Muscle of arm (tissue), 14 donors: ENCODE measurements at places on chromosomes 12 and 14.

DNA sequence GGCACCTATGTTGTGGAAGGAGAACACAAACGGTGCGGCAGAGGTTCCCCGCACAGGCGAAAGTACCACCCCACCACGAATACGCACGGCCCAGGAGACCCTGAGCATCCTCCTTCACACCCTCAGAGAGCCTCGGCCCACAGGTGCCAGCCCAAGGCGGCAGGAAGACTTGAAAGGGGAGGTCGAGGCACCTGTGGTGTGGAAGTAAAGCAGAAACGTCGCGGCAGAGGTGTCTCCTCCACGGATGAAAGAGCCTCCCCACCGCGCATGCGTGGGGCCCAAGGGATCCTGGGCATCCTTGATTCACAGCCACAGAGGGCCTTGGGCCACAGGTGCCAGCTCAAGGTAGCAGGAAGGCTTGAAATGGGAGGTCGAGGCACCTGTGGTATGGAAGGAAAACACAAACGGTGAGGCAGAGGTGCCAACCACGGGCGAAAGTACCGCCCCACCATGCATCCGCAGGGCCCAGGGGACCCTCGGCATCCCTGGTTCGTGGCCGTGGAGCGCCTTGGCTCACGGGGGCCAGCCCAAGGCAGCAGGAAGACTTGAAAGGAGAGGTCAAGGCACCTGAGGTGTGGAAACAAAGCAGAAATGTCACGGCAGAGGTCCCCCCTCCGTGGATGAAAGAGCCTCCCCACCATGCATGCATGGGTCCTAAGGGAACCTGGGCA lies 380.1 kb downstream of the ALG10 start:
- no peak for DNase-seq

DNA sequence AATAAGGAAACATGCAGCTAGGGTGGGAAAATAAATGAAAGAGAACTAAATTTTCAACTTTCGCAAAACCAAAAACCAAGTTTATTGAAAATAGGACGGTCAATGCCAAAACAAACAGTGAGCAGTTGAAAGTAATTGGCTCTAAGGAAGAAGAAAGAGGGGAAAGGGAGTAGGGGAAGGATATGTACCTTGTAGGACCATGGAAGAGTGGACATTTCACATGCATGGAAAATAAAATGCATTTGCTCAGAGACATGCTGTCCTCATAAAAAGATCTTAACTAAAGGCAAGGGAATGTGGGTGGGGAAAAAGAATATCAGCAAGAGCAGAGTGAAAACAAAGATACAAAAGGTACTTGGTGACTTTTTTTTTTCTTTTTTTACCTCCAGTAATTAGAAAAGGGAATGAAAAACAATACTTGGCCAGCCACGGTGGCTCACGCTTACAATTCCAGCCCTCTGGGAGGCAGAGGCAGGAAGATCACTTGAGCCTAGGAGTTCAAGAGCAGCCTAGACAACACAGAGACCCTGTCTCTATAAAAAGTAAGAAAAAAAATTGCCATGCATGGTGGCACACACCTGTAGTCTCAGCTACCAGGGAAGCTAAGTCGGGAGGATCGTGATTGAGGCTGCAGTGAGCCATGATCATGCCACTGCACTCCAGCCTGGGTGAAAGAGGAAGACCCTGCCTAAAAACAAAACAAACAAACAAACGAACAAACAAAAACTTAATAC lies 6.6 kb downstream of the TXNDC16 start:
- no peak for DNase-seq

GRCh38 chr14:77189479-77189878 lies 7.9 kb downstream of the TMEM63C start:
- DNase-seq, result no peak

DNA sequence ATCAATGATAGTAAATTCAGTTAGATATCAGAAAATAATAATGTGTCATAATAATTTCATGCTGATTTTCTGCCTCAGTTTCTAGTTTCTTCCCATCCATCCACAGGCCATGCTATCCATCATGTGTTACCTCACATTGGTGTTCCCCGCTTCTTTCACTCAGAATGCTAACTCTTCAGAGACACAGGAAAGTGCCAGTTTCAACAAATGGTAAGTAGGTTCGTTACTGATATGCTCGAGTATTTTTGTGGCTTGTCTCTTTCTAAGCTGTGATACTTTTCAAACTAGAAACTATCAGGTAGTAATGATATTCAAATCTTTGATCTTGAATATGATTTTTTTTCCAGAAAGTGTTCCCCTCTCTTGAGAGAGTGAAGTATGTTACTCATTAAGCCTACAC lies 1.5 kb downstream of the KLRB1 start:
- DNase-seq, result no peak

DNA sequence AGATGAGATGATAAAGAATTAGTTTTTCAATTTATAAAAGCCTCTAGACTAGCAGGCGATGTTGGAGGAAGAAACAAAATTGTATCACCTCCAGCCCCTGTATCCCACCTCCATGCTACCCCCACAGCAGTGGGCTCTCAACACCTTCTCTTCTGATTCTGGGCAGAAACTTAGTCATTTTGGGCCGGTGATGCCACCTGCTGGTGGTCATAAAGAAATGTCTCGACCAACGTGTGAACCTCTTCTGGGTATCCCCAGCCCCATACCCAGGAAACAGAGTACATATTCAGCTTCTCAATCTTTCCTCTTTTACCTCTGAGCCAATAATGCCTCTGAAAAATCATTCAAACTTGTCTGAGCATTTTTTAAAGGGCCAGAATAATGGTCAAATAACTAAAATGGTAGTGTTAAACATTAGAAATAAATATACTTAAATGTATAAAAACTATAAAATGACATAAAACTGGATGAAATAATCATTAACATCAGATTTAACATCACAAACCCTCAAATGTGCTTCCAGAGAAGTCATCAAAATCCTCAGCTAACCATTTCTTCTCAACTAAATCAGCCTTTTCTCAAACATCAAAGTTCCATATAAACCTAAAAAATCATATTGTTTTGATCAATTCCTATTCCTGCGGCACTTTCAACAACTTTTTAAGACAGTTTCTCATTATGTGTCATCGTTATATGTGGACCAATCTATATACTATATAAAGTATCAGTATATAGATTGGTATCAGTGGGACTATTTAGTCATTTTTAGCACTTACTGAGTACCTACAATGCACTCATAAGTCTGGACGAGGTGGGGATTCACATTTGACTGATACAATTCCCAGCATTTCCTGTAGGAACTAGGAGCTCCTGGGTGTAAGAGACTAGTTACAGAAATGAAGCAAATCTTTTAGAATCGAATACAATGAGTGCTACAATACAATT lies 69.4 kb downstream of the ATXN2 start:
- DNase-seq, result peak; percentile 39

DNA sequence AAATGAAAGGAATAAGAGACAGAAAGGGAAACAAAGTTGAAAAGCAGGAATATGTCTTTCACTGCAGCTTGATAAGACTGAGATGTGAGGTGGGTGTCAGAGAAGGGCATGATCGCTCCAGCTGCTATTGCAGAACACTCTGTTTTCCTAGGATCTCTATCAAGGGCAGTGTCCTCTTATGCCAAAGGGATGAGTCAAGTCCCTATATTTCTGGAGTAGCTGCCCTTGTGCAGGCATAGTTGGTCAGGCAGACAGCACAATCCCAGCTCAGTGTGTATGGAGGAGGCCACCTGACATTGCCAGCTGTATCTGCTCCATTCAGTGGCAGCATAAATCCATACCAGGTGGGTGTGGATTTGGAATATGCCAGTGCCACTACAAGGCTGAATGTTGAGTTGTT lies 101.6 kb downstream of the DAD1 start:
- no peak for DNase-seq

DNA sequence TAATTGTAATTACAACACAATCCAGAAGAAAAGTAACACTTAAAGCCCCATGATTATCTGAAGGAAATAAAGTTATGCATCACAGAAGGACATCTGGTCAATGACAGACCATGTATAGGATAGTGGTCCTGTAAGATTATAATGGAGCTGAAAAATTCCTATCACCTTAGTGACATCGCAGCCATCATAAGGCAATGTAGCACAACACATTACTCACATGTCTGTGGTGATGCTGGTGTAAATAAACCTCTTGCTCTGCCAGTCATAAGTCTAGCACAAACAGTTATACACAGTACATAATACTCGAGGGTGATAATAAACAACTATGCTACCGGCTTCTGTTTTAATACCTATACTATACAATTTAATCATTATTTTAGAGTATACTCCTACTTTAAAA lies 11.2 kb downstream of the ATG2B start:
- no peak for DNase-seq

- no peak for DNase-seq
Observed at GRCh38 chr14:99467336-99468078, 13.2 kb downstream of the SETD3 start.

- DNase-seq, result no peak
Observed at GRCh38 chr12:111842556-111843396, 748 bp downstream of the MAPKAPK5 start.

- DNase-seq, result no peak
Observed at GRCh38 chr12:124553862-124554428, 13.5 kb downstream of the NCOR2 start.

DNA sequence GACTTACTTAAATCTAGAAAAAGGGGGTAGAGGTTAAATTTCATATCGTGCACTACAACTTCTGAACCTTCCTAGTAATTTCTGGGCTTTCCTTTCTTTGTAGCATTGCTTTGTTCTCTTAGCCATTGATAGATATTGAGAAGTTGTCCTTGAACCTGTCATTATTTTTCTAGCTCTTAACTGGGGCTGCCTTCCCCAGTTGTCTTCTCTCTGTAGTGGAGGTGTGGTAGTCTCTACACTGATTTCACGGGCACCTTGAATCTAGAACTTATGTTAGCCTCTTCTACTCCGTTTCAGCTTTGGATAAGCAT lies 504.0 kb downstream of the PCNX1 start:
- no peak for DNase-seq

GRCh38 chr14:102293781-102294180 lies 11.2 kb downstream of the MOK start:
- no peak for DNase-seq

DNA sequence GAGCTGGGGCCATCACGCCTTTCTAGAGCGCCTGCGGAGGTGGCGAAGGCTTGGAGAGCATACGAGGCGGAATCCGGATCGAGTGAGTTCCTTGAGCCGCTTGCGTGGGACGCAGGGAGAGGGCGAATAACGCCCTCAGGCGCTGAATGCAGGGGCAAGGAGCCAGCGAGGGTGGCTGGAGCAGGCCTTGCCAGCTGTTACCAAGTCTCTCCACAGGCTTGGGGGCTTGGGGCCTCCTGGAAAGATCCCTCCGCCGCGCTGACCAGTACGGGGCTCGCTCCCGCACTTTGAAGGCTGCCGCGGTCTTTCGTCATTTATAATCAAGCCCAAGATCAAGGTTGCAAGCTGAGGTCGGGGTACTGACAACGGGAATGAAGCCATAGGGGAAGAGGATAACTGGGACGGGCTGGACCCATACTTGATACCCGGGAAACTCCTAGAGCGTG lies 1.2 kb downstream of the FLRT2 start:
- DNase-seq, result peak; percentile 87

- no peak for DNase-seq
Observed at GRCh38 chr14:58118097-58118815, 33.8 kb downstream of the ARMH4 start.

DNA sequence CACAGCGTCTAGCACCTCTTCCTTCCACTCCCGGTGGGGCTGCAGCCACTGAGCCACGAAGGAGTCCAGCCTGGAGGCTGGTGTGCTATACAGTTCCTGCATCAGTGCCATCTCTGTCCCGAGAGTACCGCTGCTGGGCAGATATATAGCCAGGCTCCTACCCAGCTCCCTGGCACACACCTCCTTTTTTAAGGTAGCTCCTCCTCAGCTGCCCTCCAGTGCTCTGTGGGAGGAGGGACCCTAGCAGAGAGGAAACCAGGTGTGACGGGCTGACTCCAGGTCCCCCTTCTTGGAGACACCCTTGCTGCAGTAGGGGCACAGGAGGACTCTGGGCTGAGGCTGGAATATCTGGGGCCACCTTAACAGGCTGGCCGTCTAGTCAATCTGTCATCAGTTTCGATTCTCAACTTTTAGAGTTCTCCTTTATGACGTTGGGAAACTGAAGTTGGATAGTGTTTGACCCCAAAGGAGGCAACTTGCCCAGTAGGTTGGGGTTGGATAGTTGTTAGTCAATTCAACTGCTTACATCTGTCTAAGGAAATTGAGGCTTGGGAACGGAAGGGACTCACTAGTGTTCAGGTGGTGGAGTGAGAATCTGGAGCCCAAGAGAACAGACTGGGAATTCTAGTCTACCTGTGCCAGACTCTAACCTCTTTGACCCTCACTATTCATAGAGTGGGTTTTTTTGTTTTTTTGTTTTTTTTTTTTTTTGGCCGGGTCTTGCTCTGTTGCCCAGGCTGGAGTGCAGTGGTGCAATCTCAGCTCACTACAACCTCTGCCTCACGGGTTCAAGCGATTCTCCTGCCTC lies at the start of gene OASL:
OASL (minus strand) TSS at position 386 of the 808 bp plus-strand sequence; CDS start at position 111, 275 bp downstream.
- peak; percentile 11 for DNase-seq

GRCh38 chr12:129863938-129864337 lies 39.9 kb downstream of the TMEM132D start:
- DNase-seq, result no peak

DNA sequence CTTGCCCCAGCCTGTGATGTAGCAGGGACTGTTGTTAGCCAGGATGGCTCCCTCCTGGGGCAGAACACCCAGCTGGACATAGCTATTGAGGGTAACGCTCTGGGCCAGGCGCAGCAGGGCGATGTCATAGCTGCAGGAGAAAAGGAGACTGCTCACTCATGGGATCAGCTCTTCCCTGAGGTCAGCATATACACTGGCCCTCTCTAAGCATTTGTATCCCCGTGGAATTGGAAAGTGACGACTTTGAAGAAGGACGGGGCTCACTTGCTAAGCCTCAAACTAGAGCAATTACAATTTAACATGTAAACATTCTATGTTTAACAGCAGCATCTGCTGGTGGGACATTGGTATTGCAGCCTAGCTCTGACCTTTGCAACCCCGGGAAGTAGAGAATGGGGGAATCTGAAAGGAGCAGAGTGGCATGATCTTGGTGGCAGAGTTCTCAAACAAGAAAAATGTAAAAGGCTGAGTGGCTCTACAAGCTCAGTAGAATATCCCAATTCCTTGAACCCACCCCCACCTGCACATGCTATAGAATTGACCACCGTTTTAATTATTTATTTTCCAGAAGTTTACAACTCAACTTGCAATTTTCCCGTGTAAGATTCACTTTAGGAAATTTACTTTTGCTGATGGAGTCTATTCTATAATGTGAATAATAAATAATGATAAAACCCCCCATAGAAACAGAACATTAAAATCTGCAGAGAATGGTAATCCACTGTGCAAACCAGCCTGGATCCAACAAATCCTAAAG lies 5.0 kb downstream of the CELA1 start:
- DNase-seq, result peak; percentile 74

GRCh38 chr12:47818467-47819137 lies 1.1 kb downstream of the HDAC7 start:
- DNase-seq, result no peak

DNA sequence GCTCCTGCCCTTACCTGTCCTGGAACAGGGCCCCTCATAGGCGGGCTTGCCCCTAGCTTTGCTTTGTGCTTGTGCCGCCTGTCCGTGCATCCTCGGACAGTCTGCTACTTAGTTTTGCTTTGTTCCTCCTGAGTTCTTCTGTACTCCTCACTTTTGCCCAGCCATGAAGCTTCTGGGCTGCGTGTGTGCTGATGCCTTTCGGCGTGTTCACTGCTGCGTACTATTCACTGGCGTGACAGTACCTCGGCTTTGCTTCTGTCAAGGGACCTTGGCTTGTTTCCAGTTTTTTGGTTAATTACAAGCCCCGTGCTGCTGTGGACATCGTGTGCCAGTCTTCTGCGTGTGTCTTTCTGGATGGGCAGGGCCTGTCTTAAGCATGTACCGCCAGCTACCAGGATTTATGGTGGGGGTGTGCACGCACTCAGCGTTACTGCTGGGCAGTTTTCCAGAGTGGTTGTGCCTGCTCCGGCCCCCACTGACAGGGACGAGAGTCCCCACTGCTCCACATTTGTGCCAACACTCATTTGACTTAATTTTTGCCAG lies 2.5 kb downstream of the PACS2 start:
- no peak for DNase-seq
